ENCODE measurements at places on chromosomes 1 and 21.

GRCh38 chr1:9186082-9186859 is 48.3 kb upstream of the H6PD start:
- no peak for DNase-seq

GRCh38 chr1:167689567-167689920 is 32.2 kb upstream of the MPZL1 start:
- no peak for DNase-seq

DNA sequence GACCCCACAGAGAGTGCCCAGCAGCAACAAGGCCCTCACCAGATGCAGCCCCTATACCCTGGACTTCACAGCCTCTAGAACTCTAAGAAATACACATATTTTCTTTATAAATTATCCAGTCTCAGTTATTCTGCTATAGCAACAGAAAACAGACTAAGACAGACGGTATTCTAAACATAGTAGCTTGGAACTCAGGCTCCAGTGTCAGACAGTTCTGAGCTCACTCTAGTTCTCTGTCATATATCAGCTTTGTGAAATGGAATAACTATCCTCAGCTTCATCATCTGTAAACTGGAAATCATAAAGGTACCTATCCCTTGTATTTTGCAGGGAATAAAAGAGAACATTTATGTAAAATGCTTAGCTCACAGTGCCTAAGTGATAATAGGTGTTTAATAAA is 127.4 kb downstream of the GLUL start:
- no peak for DNase-seq

DNA sequence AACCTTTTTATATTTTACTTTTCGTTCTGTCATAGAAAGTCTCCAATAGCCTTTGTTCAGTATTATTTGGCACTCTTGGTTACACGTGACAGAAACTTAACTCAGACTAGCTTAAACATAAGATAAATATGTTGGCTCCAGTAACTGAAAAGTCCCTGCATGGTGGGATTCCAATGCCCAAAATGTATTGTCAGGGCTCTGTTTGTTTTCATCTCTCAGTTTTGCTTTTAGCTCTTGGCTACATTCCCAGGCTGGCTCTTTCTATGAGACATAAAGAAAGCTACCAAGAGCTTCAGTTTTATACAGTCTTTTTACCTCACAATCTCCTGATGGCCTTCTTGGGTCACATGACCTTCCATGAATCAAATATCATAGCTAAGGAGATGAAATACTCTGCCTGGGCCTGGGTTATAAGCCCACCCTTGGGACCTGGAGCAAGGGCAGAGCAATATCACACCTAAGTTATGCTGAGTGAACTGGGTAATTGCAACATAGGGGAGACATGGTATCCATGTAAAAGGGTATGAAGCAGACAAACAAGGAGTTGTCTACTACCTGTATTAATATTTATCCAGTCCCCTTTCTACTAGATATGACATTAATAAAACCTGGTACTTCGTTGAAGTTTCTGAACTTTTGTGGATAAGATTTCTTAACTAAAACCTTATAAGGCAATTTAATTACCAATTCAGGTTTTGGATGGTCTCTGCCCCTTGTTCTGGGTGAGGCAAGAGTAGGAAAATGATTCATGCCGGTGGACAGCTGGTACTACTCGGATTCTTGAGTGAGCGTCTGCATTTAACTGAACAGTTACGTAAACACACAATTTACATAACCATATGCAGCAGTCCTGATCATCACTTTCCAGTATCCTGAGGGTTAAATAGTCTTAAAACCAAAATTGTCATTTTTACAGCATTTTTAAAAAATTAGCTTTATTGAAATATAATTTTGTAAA is 442.3 kb downstream of the GPATCH2 start:
- peak; percentile 6 for DNase-seq

- DNase-seq = no peak
Measured at GRCh38 chr1:230495076-230495475, 68.9 kb upstream of the PGBD5 start.

GRCh38 chr1:119160409-119160808 is 20.0 kb upstream of the WARS2 start:
- DNase-seq = no peak

DNA sequence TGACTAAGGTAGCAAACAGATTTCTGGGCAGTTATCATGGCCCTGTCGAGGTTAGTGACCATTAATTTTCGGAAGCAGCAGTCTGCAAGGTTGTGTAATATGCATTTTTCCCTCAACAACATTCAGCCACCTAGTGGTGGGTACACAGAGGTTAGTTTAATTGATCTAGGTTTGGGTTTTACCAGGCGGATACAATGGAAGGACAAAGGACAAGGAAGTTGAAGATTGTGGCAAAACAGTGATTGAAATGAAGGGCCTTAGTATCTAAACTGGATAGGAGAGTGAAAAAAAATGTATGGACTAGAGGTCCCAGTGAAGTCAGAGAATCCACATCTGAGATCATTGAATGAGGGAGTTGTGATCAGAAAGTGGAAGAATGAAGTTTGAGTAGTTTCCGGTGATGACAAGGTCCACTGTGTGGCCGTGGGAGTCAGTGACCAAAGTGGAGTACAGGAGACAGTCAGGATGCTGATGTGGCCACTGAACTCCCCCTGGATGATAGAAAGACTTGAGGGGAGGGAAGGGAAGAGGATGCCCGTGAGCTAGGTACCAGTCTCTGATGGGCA is 2.8 kb downstream of the ARMH1 start:
- no peak for DNase-seq

GRCh38 chr1:159854116-159854692 is 8.3 kb downstream of the VSIG8 start:
- no peak for DNase-seq

GRCh38 chr1:245365095-245366020 is 210.6 kb downstream of the KIF26B start:
- DNase-seq = no peak

DNA sequence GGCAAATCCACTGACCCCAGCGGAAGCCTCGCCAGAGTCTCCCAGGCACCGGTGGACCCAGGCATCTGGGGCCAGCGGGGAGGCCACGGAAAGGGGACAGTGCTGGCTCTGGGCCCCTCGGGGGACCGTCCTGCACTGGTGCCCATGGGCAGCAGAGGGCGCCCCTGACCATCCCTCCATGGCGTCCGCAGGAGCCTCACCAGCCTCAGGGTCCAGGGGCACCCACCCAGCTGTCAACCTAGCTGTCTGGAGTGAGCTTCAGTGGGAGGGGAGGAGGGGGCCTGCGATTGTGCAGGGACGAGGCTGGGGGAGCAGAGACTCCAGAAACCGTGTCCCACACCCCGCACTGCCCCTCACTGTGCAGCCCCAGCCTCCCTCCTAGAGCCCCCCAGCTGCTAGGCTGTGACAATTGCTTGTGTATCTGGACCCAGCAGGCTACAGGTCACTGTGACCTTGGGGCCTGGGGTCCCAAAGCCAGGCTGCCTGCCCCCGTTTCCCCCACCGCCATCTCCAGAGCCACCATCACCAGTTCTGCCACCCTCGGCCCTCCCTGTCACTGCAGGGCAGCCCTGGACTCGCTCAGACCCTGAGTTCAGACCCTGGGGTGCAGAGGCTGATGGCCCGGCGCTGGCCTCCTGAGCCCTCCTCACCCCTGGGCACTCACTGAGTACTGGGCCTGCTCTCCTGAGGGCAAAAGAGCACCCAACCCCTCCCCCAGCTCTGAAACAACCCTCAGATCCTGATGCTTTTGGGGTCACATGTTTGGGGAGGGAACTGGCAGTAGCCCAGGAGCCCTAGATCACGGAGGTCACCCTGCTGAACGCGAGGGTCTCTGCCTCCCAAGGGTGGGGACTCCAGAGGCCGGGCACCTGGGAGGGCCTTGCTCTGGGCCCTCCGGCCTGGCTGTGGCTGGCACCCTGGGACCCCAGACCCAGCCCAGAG is 10.6 kb upstream of the COL6A1 start:
- no peak for DNase-seq

DNA sequence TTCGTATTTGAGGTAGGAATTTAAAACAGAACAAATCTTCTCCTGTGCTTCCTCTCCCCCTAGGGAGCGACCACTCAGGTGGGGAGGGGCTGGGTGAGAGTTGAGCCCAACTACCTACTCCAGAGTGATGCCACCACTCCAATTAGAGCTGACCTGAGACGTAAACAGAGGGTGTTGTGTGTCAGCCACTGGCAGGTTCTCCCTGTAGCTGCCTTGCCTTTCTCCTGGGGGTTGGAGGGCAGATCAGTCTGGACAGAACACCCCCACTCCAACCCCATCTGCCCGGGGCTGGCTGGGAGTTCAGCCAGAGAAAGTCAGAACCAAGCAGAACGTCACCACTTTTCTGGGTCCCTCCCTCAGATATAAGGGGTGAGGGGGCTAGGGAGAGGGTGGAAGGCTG is 2.0 kb downstream of the HPDL start:
- DNase-seq = no peak

- DNase-seq = no peak
Measured at GRCh38 chr1:243513726-243514491, 258.1 kb downstream of the SDCCAG8 start.

Measured in NCI-H2107 (cell line).